Activated CD4-positive, alpha-beta T cell treated with anti-CD3 and anti-CD28 coated beads for 48 hours (primary cell): ENCODE measurements at places on chromosomes 6 and 20.
A peak's percentile ranks its signal among the peaks of the same experiment; 100 is the strongest.

- DNase-seq: peak; percentile 18
These were observed 883 bp upstream of the DBNDD2 start for GRCh38 chr20:45407067-45407745.

GRCh38 chr20:42837456-42837855, 352.2 kb downstream of the PTPRT start:
- DNase-seq: no peak

DNA sequence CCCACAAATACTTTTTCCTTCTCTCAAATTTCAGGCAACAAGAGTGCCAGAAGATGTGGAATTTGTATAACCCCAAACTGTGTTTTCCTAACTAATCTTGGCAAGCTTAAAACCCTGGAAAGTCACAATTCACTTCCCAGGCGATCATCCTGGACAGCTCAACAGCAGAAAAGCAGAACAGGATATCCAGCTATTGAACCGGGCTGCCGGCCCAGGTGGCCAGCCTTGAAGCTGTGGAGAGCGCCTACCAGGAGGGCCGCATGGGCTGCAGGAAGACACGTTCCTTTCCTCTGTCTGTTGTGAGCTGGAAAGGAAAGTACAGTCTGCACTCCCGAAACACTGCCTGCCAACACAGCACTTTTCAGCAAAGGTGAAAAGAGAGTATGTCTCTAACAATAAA, 719.7 kb upstream of the MARCKS start:
- no peak for DNase-seq

- no peak for DNase-seq
These were observed 70.0 kb downstream of the CPNE5 start for GRCh38 chr6:36769183-36769675.

GRCh38 chr6:89073014-89073620, 7.4 kb upstream of the PNRC1 start:
- no peak for DNase-seq

DNA sequence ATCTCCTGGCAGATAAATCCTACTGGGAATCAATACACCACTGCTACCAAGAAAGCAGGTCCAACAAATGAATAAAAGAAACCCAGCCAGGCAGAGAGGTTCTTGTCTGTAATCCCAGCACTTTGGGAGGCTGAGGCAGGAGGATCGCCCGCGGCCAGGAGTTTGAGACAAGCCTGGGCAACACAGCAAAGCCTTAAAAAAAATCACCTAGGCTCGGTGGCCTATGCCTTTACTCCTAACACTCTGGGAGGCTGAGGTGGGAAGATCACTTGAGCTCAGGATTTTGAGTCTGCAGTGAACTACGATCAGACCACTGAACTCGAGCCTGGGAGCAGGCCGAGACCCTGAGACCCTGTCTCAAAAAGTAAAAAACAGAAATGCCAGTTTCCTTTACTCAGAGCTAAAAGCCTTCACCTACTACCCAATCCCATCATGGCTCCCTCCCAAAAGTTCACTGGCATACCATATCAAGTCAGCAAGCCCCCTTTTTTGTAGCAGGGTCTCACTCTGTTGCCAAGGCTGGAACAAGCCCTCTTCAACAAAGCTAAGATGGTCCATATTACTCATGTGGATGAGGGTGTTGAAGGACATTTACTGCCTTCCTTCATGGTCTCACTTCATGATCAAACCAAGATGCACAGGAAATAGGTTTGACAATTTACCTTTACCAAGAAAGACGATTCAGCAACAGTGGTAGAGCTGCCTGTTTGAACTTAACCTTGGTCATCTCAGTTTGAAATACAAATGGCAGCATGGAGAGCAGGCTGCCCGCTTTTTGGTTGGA, 5.3 kb downstream of the SNX5 start:
- DNase-seq: no peak

DNA sequence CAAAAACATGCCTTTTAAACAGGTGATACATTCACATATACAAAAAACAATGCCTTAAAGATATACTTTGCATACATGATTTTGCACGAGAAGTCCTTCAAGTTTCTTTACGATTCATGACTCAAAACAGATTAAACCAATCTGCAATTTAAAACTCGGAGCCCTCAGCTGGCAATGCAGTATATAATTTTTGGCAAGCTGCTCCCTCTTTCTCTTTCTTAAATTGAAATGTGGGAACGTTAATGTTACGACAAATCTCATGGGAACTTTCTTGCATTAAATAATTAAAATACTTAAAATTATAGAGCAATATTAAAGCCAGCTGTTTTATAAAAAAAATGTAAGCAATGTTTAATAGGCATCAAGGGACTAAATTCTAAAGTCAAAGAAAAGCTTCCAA, 334.6 kb downstream of the ESR1 start:
- no peak for DNase-seq

DNA sequence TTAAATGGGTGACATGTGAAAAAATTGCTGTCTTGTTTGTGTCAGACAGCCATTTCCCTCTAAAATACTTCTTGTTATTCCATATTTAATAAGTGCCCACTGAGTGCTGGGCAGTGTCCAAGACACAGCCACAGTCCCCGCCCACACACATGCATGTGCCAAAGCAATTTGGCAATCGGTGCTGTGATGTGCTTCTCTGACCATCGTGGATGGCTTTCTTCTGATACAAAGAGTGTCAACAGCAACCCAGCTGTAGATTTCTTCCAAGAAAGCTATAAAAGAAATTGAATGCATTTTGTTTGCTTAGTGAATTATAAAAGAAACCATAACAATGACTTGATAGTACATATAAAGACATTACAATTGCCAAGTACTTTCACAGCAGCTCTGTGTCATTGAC, 140.5 kb upstream of the ATXN1 start:
- no peak for DNase-seq

DNA sequence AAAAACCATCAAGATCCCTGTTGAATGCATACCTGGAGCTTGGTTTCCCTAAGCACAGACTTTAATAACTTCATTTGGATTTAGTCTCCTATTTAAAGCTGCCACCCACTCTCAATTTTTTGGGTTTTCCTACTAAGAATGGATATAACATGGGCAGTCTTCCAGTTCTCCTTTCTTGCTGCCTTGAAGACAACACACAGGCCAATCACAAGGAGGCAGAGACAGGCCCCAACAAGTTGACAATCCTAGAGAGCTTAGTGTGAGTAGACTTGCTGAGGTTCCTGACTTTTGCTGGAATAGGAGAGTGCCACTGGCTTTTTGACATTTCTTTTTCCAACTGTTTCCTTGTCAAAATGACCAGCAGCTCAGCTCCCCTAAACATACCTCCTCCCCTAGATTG, 112.3 kb upstream of the ESR1 start:
- no peak for DNase-seq

DNA sequence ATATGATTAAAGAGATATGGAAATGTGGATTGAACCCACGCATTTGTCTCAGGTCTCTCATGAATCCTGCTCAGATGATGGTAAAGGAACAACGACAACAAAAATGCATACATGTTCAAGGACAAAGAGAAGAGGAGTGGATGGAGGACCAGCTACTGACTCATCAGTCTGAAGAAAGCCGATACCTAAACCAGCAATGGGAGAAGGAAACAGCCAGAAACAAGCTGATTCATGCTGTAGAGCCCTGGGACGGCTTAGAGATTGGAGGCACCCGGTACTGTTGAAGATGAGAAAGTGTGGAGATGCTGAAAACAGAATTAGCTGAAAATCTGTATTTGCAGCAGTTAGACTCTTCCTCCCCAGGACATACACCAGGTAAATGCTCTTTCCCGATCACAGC, 14.4 kb upstream of the RIPPLY2 start:
- no peak for DNase-seq

GRCh38 chr6:169622618-169623017, 79.2 kb downstream of the WDR27 start:
- no peak for DNase-seq

GRCh38 chr6:137313928-137314855, 95.0 kb upstream of the IFNGR1 start:
- peak; percentile 79 for DNase-seq

DNA sequence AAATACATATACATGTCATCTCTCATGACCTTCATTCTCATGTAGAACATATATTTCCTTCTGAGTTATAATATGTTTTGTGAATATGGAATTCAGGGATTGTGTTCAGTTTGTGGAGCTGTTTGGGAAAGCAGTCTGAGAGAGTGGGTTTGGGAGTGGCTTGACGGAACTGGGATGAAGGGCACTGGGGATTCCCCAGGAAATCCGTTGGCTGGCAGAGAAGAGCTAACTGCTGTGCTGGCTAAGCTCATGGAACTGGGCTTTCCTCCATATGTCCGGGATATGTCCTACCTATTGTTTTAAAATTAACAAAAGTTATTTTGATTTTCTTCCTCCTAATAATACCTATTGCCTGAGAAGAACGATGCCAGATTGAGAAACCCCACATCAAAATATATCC, 359.5 kb upstream of the FLRT3 start:
- DNase-seq: no peak

GRCh38 chr6:25694366-25694765, 42.4 kb downstream of the SCGN start:
- DNase-seq: no peak

GRCh38 chr6:145673504-145673903, 61.8 kb downstream of the EPM2A start:
- DNase-seq: no peak

- DNase-seq: no peak
These were observed 24.5 kb upstream of the PTCHD4 start for GRCh38 chr6:48135323-48136084.

- DNase-seq: no peak
These were observed 592.7 kb upstream of the NRSN1 start for GRCh38 chr6:23533311-23533710.

- peak; percentile 40 for DNase-seq
These were observed 52.8 kb upstream of the MPC1 start for GRCh38 chr6:166435574-166435973.

GRCh38 chr6:48199499-48199898, 88.5 kb upstream of the PTCHD4 start:
- no peak for DNase-seq

GRCh38 chr6:119025793-119026192, 52.7 kb downstream of the FAM184A start:
- DNase-seq: no peak

DNA sequence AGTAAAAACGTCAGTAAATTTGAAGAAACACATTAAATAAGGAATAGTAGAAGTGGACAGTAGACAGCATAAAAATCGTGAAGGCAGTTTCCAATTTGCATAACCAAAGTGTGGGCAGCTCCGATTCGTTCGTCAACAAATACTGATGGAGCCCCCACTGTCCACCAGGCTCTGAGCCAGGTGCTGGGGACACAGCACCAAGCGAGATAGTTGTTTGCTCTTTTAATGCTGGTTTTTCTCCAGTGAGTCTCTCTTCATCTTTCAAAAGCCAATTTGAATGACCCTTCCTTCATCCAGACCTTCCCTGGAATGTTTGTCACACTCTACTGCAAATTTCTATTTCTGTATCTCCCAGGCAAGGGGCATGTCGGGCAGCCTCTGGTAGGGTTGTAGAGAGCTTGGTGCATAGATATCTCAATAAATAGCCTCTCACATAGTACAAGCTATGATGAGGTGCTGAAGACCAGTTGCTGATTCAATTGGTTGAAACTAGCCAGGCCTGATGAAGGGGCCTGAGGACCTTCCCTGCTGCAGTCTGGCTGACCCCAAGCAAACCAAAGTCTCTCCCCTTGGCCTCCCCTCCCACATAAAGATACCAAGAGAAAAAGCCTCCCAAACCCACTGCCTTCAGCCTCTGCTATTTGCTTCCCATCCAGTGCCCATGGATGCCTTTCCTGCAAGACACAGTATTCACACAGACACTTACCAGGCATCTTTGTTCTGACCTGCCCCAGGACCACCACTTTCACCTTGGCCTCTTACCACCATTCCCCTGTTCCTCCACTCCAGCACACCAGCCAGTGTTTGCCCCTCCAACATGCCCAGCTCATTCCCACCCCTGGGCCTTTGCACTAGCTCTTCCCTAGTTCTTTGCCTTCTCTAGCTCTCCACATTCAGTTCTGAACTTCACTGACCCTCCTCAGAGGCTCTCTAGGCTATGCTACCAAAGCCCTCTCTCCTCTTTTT, 125.2 kb downstream of the CEBPB start:
- DNase-seq: no peak

DNA sequence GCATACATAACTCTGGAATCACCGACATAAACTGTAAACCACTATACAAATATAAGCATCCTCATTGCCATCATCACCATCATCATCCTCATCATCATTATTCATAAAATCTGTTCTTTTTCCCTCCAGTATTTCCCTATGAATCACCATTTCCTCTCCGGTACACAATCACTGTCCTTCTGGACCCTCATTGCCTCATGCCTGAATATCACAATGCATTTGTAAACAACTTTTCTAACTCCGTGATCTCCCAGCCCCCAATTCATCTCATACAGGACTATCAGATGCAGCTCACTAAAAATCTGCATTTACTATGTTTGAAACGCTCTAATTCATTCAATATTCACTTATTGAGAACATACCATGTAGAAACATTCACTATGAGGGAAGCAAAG, 339.7 kb downstream of the TBC1D32 start:
- DNase-seq: no peak

GRCh38 chr6:143062551-143062950, 1.9 kb downstream of the AIG1 start:
- DNase-seq: no peak

DNA sequence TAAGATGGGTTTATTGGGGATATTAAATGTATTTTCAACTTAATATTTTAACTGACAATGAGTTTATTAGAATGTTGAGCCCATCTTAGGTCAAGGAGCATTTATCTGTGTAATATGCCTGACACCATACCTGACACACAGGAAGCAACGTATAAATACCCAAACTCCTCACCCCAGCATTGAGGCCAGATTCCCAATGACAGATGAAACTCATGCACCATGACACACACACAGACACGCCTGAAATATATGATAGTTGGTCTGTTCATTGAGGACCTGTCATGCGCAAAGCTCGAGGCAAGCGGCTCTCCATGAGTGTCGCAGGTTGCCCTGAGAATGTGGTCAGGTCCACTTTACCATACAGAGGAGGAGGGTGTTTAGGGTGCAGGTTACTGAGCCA, 64.1 kb downstream of the GFOD1 start:
- DNase-seq: no peak

DNA sequence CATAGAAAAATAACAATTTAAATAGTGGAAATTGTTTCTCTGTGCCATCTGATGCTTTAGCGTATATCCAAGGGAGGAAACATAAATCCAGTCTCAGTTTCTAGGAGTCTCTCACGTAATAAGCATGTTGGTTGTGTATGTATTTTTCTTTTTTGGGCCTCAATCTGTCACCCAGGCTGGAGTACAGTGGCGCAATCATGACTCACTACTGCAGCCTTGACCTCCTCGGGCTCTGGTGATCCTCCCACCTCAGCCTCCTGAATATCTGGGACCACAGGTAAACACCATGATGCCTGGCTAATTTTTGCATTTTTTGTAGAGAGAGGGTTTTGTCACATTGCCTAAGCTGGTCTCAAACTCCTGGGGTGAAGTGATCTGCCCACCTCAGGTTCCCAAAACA, 78.6 kb upstream of the PLN start:
- no peak for DNase-seq

- no peak for DNase-seq
These were observed 263.2 kb upstream of the PLN start for GRCh38 chr6:118284736-118285360.

GRCh38 chr6:137452333-137452894, 41.8 kb downstream of the OLIG3 start:
- DNase-seq: no peak

GRCh38 chr6:105804424-105804823, 281.7 kb upstream of the PRDM1 start:
- no peak for DNase-seq

GRCh38 chr6:46026307-46026706, 10.6 kb upstream of the CLIC5 start:
- DNase-seq: no peak
